IPS DF 6.9 (cell line): ENCODE measurements at places on chromosomes 5 and 9.

DNA sequence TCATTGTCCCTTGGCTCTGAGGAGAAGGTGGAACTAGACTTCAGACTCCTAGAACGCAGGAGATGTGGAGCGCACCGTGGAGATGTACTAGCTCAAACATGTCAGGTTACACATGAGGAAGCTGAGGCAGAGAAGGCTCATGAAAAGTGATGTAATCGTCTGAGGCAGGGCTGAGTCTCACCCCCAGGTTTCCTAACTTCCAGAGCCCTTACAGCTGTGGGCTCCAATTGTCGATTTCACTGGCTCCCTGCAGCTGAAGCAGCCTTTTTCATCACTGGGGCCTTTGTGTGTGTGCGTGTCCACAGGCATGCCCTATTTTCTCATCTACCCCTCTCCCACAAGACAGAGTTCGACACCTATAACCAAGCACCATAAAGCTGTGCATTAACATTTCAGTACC, 370.6 kb downstream of the NTRK2 start:
- no peaks in the 10 kb centered on the region for H3K36me3 ChIP-seq
- H3K27ac ChIP-seq, result no peak overlapping the region
- no peak overlapping the region for H3K4me3 ChIP-seq
- no peak for DNase-seq
- no peaks in the 10 kb centered on the region for H3K4me1 ChIP-seq

DNA sequence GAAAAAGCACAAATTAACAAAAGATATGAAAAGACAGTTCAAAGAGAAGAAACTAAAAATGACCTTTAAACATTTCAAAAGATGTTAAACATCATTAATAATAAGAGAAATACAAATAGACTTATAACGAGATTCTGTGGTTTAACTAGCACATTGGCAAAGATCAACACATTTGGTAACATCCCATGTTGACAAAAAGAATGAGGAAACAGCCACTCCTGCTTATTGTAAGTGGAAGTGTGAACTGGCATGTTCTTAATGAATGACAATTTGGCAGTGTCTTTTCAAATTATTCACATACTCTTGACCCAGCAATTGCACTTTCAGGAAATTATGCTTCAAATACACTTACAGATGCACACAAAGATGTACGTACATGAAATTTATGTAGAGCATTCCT, 176.3 kb downstream of the TLE1 start:
- no peaks in the 10 kb centered on the region for H3K4me1 ChIP-seq
- no peak overlapping the region for H3K27ac ChIP-seq
- H3K27me3 ChIP-seq, result no peaks in the 10 kb centered on the region
- H3K4me3 ChIP-seq, result no peak overlapping the region
- no peaks in the 10 kb centered on the region for H3K36me3 ChIP-seq

- no peak overlapping the region for H3K4me3 ChIP-seq
- no peaks in the 10 kb centered on the region for H3K27me3 ChIP-seq
- H3K27ac ChIP-seq, result no peak overlapping the region
- DNase-seq, result no peak
- H3K36me3 ChIP-seq, result no peaks in the 10 kb centered on the region
These were observed 216.3 kb downstream of the KIAA0825 start for GRCh38 chr5:94402096-94402495.

- H3K27me3 ChIP-seq, result no peaks in the 10 kb centered on the region
- no peak for DNase-seq
- no peak overlapping the region for H3K27ac ChIP-seq
- H3K4me3 ChIP-seq, result no peak overlapping the region
- H3K36me3 ChIP-seq, result no peaks in the 10 kb centered on the region
These were observed 61.1 kb downstream of the COL23A1 start for GRCh38 chr5:178529080-178529479.

DNA sequence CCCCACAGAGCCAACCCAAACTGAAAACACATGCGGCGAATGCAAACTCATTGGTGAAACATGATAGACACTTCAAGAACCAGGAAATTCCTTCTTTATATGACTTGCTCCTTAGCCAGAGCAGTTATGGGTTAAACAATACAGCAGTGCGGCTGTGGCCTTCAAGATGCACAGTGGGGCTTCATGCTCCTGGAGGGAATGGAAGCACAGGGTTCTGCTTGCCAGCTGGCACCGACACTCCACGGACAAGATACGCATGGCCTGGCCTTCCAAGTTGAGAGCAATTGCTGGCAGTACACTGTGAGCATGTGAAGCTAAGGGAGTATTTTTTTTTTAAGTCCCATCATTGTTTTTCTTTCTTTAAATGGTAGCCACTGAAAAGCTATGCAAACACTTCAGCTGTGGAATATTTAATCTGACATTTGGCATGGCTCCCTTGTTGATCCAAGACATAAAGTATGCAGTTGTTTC, 451.6 kb upstream of the CD180 start:
- H3K36me3 ChIP-seq, result no peaks in the 10 kb centered on the region
- no peak for DNase-seq
- H3K27ac ChIP-seq, result no peak overlapping the region

DNA sequence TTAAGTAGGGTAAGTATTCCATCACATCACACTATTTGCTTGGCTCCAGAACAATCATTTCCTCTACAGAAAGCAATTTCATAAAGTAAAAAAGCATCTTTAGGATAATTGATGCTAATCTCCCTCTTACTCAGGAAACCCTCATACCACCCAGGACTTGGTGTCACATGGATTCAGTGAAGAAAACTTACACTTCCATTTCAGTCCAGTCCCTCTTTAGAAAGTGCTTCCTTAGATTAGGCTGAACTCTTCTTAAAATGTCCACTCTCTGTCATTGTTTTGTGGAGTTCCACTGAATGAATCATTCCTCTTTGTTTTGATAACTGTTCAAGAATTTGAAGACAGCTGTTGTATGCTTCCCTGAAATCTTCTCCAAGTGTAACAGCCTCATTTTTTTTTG, 144.0 kb upstream of the ZNF462 start:
- H3K27ac ChIP-seq, result no peak overlapping the region
- H3K27me3 ChIP-seq, result no peaks in the 10 kb centered on the region

GRCh38 chr5:125266106-125266505, 519.7 kb upstream of the ZNF608 start:
- no peak overlapping the region for H3K4me3 ChIP-seq
- DNase-seq, result no peak
- no peaks in the 10 kb centered on the region for H3K36me3 ChIP-seq
- H3K27ac ChIP-seq, result no peak overlapping the region

- no peak overlapping the region for H3K4me3 ChIP-seq
- H3K27ac ChIP-seq, result no peak overlapping the region
- H3K4me1 ChIP-seq, result no peaks in the 10 kb centered on the region
- no peaks in the 10 kb centered on the region for H3K27me3 ChIP-seq
These were observed 73.6 kb upstream of the TGFBR1 start for GRCh38 chr9:99031319-99031718.

DNA sequence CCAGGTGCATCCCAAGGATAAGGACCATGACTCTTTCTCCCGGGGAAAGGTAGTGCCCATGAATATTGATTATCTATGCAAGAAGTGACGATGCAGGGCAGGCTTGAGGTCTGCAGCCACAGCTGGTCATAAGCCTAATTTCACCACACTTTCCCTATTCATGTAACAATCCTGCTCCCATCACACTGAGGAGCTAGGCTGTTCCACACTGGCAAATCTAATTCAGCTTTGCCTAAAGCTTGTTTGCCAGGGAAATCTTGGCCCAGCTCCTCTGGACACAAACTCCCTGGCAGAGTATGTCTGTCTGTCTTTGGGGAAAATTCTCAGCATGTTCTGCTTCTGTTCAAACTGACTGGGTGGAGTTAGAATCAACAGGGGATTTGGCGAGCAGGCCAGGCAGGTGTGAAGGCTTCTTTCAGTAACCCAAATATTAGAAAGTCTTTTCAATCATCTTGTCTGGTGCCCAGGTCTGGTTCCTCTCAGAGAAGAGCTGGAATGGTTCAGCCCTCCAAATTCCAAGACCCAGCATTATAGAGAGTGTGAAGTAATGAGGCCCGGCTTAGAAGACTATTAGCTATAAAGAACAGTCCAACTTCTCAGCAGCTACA, 88.5 kb upstream of the SPDL1 start:
- H3K27me3 ChIP-seq, result no peaks in the 10 kb centered on the region; the same call in 1 of the 2 replicates
- H3K4me1 ChIP-seq, result no peaks in the 10 kb centered on the region
- H3K4me3 ChIP-seq, result no peak overlapping the region
- no peaks in the 10 kb centered on the region for H3K36me3 ChIP-seq

GRCh38 chr9:84597131-84597530, 72.4 kb upstream of the NTRK2 start:
- no peak overlapping the region for H3K4me3 ChIP-seq
- H3K27me3 ChIP-seq, result no peaks in the 10 kb centered on the region
- H3K4me1 ChIP-seq, result no peaks in the 10 kb centered on the region
- no peak overlapping the region for H3K27ac ChIP-seq

- H3K27me3 ChIP-seq, result no peaks in the 10 kb centered on the region
- no peak overlapping the region for H3K4me3 ChIP-seq
- H3K27ac ChIP-seq, result no peak overlapping the region
- H3K36me3 ChIP-seq, result no peaks in the 10 kb centered on the region
- no peak for DNase-seq
These were observed 94.6 kb upstream of the DNAH5 start for GRCh38 chr5:14039063-14039462.

GRCh38 chr9:89804766-89805531, 200.1 kb downstream of the GADD45G start:
- no peak overlapping the region for H3K27ac ChIP-seq
- no peak for DNase-seq
- no peaks in the 10 kb centered on the region for H3K27me3 ChIP-seq
- H3K4me1 ChIP-seq, result peaks cover 5% of the 10 kb centered on the region
- H3K36me3 ChIP-seq, result no peaks in the 10 kb centered on the region

DNA sequence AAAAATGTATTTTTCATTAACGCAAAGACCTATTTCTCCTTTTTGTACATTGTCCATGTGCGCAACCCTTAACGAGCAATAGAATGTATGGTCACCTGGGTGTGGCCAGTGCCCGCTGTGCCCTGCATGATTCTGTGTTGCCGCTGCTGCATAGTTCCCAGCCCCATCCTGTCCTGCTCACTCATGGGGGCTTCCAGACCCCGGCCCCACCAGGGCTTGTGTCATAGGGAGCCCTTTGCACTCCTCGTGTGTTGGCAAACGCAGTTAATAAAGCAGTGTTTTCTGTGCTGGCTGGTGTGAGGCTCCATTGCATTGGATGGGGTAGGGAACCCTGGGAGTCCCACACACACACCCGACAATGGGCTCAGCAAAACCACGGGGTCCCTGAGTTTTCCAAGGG, 49.7 kb downstream of the SAR1B start:
- peaks cover 15% of the 10 kb centered on the region for H3K36me3 ChIP-seq
- no peaks in the 10 kb centered on the region for H3K4me1 ChIP-seq
- no peaks in the 10 kb centered on the region for H3K27me3 ChIP-seq
- H3K27ac ChIP-seq, result no peak overlapping the region

- no peaks in the 10 kb centered on the region for H3K36me3 ChIP-seq
- H3K27ac ChIP-seq, result no peak overlapping the region
- no peaks in the 10 kb centered on the region for H3K4me1 ChIP-seq
- H3K4me3 ChIP-seq, result no peak overlapping the region
- no peaks in the 10 kb centered on the region for H3K27me3 ChIP-seq
These were observed 98.4 kb downstream of the SCAMP1 start for GRCh38 chr5:78458843-78459242.

DNA sequence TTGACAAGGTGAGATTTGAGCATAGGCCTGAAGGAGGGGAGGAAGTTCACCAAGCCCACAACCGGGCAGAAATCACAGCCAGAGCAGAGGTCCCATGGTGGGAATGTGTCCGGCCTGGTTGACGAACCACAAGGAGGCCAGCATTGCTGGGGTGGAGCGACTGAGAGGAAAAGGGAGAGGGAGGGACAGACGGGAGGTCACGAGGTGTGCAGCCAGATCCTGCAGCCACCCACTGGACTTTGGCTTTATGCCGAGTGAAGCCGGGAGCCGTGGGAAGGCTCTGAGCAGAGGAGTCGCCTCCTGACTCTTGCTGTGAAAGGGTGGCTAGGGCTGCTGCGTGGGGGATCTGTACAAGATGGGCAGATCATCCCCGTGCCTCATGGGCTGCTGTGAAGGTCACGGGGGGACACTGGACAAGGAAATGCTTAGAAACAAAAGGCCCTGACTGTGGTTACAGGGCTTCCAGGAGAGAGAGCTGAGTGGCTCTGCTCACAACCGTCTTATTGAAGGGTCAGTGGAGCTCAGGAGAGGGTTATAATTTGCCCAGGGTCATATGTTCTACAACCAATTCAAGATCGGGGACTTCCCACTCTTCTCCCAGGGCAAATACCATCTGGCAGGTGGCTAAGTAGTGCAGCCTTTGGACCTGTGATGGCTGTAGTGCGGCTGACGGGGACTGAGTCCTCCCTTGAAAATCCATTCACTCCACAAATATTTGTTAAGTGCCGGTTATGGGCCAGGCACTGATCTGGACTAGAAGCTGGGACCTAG, 15.6 kb upstream of the CD74 start:
- H3K27me3 ChIP-seq, result no peaks in the 10 kb centered on the region
- H3K4me1 ChIP-seq, result no peaks in the 10 kb centered on the region

DNA sequence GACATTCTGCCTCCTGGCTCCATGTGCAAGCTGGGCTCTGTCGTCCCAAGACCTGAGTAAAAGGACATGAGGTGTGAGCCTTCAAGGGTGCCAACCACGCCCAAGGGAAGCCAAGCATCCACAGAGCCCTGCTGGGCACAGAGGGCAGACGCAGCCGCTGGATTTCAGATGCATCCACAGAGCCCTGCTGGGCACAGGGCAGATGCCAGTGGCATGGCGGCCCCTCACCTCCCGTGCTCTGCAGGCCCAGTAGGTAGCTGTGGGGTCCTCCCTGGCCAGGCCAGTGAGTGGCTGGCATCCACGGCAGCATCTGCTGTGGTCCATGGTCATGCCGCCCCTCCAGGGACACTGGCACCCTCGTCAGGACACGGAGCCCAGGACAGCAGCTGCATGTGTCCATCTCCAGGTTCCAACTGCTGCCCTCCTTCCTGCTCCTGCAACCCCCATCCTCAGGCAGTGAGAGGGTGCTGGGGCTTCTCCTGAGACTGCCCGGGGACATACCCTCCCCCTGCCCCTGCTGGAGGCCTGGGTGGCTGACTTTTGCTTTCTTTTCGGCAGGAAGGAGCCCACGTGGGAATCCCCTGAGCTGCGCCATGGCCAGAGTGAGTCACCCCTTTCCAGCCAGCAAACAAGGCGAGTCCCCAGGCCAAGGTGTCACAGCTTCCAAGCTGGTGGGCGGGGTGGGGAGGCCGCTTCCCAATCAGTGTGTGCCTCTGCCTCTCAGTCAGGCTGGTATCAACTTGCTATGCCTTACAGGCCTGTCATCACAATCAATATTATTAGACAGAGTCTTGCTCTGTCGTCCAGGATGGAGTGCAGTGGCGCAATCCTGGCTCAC, 4.0 kb upstream of the TRAF2 start:
- peaks cover 2% of the 10 kb centered on the region; the same call in 1 of the 2 replicates for H3K4me1 ChIP-seq
- H3K4me3 ChIP-seq, result no peak overlapping the region
- H3K27me3 ChIP-seq, result no peaks in the 10 kb centered on the region
- H3K36me3 ChIP-seq, result no peaks in the 10 kb centered on the region
- DNase-seq, result no peak

DNA sequence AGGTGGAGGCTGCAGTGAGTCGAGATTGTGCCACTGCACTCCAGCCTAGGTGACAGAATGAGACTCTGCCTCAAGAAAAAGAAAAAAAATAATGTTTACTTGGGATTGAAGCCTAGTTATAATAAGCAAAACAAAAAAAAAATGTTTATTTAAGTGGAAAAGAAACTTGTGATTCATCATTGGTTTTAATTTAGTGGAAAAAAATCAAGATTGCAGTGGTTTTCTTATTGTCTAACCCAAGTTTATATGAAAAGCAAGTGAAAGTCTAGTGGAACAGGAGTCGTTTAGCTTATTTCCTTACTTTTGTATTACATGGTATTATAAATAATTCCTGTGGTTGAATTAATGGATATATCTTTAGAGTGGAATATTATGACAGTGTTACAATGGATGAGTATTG, 8.4 kb downstream of the CNOT8 start:
- H3K4me1 ChIP-seq, result no peaks in the 10 kb centered on the region
- peaks cover 5% of the 10 kb centered on the region; the same call in 1 of the 2 replicates for H3K36me3 ChIP-seq
- no peak overlapping the region for H3K27ac ChIP-seq

GRCh38 chr9:121675969-121676822, 24.8 kb downstream of the DAB2IP start:
- peaks cover 11% of the 10 kb centered on the region for H3K4me1 ChIP-seq
- DNase-seq, result no peak
- no peak overlapping the region for H3K27ac ChIP-seq
- H3K27me3 ChIP-seq, result no peaks in the 10 kb centered on the region
- H3K4me3 ChIP-seq, result no peak overlapping the region
